Right renal cortex interstitium (tissue), 3 donors: ENCODE measurements at places on chromosomes 2 and 18. TPM values are rescaled to one million over a fixed set of nuclear protein-coding genes. Genes with fewer than 3 reads are reported as not detected.

The TYMS gene
- 119 TPM for polyA plus RNA-seq

The LIMS3 gene
- 3.8 TPM for polyA plus RNA-seq

The POTEJ gene
- 0.06 TPM for polyA plus RNA-seq

The IL36G gene
- 0.21 TPM for polyA plus RNA-seq

The TANK gene
- 60.3 TPM for polyA plus RNA-seq

GRCh38 chr2:12701786-12702167, 15.0 kb upstream of the TRIB2 start:
- no peak for DNase-seq

- DNase-seq, result no peak
Observed at GRCh38 chr2:227339098-227339599, 14.1 kb downstream of the MFF start.

- DNase-seq, result no peak
Observed at GRCh38 chr2:43029186-43029585, 197.2 kb downstream of the ZFP36L2 start.

DNA sequence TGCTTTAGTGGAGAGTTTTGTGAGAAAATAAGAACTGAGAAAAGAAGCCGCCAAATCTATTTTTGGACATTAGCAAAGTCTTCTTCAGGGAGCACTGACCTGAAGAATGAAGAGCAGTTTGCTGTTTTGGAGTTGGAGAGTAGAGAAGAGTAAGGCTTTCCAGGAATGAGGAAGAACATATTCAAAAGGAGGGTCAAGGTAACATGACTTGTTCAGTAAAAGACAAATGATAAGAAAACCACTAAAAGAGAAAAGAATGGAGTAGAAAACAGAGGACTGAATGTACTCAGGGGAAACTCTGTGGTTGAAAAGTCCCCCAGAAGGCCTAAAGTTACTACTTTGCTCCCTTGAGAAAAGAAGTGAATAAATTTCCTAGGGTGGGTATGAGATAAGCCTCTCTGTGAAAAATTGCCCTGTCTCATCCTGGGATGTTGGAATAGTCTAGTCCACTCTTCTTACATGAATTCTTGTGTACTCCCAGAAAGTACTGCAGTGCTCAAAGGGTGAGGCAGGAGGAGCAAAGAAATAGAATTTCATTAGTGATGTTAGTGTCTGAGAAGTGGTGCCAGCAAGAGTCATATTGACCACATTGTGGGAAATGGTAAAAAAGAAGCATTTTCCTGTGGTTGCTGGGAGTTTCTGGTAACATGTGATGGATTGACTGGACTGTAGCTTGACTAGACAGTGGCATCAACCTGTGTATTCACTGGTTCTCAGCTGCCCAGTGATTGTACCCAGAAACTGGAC, 27.8 kb downstream of the MBD5 start:
- no peak for DNase-seq

- DNase-seq, result no peak
Observed at GRCh38 chr2:32496662-32497061, 131.2 kb upstream of the TTC27 start.

DNA sequence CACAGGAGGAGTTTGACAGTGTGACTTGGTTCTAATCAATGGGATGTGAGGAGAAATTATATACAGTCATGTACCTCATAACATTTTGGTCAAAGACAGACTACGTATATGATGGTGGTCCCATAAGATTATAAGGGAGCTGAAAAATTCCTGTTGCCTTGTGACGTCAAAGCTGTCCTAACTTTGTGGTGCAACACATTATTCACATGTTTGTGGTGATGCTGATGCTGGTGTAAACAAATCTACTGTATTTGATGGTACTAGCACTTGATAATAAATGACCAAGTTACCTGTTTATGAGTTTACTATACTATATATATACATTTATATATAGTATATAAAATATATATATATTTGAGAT, 29.1 kb upstream of the TGIF1 start:
- DNase-seq, result no peak
